SHP77 (cell line): ENCODE measurements at places on chromosomes 6 and 20.

GRCh38 chr6:83365931-83366330, 64.9 kb downstream of the ME1 start:
- DNase-seq, result no peak

DNA sequence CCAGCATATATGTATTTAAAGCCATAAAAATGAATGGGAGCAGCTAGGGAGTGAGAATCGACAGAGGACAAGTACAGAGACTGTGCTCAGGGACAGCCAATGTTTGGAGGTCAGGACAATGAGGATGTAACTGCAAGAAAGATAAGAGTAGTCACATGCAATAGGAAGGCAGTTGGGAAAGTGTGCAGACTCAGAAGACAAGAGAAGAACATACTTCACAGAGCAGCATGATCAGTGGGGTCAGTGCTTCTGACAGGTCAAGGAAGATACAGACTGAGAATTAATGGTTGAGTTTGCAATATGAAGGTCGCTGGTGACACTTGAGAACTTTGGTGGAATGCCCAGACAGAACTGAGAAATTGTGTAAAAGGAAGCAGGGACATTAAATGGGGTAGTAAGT, 25.1 kb downstream of the PLAGL1 start:
- DNase-seq, result no peak

DNA sequence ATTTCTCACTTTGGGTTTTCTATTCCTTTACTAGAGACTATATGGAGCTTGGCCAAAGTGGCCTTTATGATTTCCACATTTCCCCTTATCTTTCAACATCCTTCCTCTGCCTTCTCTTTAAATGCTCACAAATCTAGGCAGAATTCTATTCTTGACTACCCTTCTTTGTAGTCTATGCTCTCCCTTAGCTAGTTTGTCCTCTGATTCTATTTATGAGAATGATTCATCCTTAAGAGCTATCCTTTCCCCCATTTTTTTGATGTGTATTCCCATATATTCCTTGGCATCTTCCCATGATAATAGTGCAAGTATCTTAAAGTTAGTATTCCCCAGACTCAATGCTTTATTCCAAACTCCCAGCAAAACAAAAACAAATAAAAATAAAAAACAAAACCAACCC, 53.1 kb downstream of the IL20RA start:
- DNase-seq, result no peak

DNA sequence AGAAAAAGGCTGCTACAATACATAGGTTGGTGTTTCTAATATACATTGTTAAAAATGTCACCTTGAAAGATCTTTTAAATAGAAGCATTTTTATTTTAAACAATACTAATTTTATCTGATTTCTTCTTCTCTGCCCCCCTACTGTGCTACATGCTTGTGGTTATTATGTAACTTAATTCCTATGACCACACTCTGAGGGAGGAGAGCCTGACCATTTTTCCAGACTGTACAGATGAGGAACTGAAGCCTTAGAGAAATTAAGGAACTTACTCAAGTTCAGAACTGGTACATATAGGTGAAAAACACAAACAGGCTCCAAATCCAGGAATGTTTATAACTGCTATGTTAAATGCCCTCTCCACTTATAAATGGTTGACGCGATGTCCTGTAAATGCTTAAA, 43.4 kb upstream of the ARHGAP18 start:
- no peak for DNase-seq

DNA sequence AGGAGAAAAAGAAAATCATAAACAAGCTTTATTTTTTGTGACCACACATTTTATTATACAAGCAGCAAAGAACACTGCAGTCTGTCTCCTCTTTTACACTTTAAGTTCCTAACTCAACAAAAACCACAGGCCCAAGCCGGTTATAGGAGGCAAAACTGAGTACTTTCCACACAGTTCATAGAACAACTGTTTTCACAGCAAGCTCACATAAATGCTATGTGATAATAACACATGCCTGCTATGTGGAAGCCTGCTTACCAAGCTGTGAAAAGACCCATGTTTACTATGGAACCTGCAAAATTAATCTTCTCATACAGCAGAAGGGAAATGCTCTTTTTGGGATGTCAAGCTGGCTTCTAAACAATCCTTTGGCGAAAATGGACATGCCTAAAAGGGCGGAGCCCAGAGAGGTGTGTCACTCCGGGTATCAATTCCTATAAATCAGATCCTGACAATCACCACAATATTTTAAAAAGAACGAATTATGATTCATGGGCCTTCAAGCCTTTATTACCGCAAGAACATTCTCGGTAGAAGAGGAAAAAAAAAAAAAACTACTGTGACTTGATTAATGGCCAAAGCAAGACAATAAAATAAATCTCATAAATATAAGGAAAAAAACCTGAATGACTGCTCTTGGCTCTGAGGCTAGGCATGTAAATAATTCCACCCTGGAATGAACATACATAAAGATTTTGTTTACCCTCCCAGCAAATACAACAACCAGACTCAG, 2.6 kb downstream of the TRERF1 start:
- DNase-seq, result no peak

GRCh38 chr6:63839485-63839884, 203.9 kb downstream of the PHF3 start:
- DNase-seq, result no peak

DNA sequence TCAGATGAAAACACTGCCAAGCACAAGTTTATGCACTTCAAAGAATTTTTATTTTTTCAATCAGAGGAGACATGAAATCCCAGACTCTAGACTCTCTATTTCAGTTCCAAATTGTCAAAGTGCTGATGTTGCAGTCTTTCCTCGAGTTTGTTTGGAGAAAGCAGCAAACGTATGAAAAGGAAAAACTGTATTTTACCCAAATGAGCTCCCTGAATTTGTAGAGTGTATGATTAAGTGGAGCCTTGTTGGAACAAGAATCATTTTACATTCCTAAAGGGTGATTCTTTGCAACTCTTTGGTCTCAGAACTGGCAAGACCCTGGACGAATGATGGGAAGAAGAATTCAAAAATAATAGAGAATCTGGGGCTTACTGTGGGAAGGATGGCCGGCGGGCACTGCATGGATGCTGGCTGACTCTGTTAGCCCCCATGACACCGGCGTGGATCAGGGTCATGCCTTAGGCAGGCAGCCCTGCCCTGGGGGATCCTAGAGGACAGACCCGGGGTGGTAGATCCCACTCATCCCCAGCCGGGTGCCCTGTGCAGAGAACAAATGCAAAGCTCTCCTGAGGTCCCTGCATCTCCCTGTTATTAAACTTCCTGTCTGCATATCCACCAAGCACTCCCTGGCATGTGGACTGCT, 207.4 kb downstream of the FNDC1 start:
- no peak for DNase-seq

- no peak for DNase-seq
Measured at GRCh38 chr6:96907498-96907897, 9.8 kb upstream of the NDUFAF4 start.

- DNase-seq, result peak; percentile 27
Measured at GRCh38 chr6:69232496-69232895, 564.3 kb downstream of the LMBRD1 start.

DNA sequence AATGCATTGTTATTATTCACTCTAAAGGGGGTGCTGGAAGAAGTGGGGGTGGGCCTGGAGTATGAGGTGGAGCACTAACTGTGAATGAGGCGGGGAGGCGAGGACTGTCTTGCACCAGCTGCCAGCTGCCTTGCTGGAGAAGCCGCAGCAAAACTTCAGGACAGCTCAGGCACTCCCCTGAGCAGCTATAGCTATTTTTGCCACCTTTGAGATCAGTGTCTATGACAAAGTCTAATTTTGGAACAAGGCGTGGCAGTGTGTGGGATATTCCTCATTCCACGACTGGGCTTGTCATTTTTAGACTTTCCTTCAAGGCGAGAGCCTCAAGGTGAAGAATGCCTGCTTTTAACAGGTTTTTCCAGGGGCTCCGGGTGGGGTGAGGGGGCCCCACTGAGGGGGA, 143.8 kb downstream of the DOK5 start:
- no peak for DNase-seq

DNA sequence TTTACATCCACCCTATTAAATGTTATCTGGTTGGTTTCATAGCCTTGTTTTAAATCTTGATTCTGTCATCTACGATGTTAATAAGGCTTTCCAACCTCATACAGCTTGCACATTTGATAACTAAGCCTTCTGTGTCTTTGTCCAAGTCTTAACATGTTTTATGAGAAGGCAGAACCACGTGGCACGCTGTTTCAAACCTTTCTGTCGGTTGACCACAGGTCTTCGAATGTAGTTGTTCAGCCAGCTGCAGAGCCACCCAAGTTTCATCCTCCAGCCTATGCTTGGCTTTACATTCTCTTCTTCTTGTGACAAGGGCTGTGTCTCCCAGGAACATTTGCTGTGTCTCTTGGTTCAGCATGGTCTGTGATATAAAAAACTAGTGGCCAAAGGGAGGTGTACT, 15.7 kb upstream of the SGK2 start:
- DNase-seq, result no peak

- DNase-seq, result no peak
Measured at GRCh38 chr6:35747877-35748276, 11.0 kb downstream of the ARMC12 start.

DNA sequence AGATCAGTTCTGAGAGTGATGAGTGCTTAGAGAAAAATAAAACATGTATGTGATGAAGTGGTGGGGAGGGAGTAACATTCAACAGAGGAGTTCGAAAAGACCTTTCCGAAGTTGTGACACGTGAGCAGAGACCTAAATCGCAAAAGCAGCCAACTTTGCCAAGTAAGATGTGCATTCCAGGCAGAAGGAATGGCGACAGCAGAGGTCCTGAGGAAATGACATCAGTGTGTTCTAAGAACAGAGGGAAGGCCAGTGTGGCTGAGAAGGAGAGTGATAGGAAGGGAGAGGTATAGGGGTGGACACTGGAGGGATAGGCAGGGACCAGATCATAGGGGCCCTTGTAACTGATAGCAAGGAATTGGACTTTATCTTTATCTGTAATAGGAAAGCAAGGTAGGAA, 51.3 kb downstream of the ADAT2 start:
- no peak for DNase-seq

GRCh38 chr6:18388942-18389341, 1.8 kb downstream of the RNF144B start:
- DNase-seq, result no peak

DNA sequence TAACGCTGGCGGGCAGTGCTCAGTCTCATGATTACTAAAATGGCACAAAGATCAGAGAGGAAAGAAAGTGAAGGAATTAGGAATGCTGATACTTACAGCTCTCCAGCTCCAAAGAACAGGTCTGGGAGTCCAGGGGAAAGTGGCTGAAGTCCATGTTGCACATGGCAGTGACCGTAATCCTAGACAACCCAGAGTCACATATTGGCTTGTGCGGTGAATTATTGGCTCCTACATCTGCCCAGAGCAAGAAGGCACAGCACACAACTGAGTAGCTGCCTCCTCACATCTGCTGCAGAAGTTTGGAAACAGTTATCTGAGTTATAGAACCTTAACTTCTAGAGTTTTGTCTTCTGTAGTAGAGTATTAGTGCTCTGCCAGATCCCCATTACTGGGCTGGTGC, 47.2 kb downstream of the GABRR2 start:
- DNase-seq, result no peak

GRCh38 chr20:9180481-9181257, 111.8 kb downstream of the PLCB4 start:
- no peak for DNase-seq

- DNase-seq, result peak; percentile 36
Measured at GRCh38 chr6:118249680-118250079, 298.4 kb upstream of the PLN start.

- DNase-seq, result no peak
Measured at GRCh38 chr20:61880706-61881105, 185.0 kb downstream of the TAF4 start.

GRCh38 chr20:62595491-62595890, 46.8 kb upstream of the SLCO4A1 start:
- DNase-seq, result no peak

DNA sequence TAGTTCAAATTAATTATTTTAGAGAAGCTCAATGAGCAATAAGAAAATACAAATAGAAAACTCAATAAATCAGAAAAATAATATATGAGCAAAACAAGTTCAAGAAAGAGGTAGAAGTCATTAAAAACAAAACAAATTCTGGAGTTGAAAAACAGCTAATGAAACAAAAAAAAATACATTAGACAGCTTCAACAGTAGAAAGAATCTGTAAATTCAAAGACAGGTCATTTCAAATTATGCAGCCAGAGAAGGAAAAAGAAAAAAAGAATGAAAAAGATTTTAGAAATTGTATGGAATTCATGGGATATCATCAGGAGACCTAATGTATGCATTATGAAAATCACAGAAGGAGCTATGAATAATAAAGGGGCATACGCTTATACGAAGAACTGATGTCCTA, 795.3 kb upstream of the ADGRB3 start:
- no peak for DNase-seq

GRCh38 chr6:3263096-3263495, 4.3 kb downstream of the PSMG4 start:
- no peak for DNase-seq

GRCh38 chr6:88367248-88367647, 201.1 kb upstream of the CNR1 start:
- no peak for DNase-seq

DNA sequence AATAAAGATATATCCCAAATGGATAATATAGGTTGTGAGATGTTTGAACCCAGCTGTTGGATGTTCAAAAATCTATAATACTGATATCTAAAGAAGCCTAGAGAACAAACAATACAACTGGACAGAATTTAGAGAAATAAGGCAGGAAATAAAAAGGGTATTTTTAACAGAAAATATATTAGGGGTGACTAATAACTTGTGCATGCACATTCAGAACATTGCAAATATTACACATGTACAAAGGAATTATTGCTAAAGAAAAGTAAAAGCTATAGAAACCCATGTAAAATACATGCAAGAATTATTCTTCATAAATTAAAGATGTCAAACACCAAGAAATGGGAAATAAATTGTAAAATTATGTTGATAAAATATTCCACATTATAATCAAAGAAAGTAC, 32.7 kb upstream of the HCRTR2 start:
- no peak for DNase-seq

- DNase-seq, result peak; percentile 71
Measured at GRCh38 chr6:160991406-160992060, at the start of gene MAP3K4. Gene MAP3K4, plus strand, starts transcription at chr6:160991769. Its CDS starts 163 bp downstream, at chr6:160991932.

- DNase-seq, result peak; percentile 70
Measured at GRCh38 chr20:63056236-63057170, 49.7 kb upstream of the BHLHE23 start.

GRCh38 chr6:107539849-107540464, 50.0 kb downstream of the SOBP start:
- no peak for DNase-seq

- DNase-seq, result no peak
Measured at GRCh38 chr6:146840216-146840615, 241.4 kb downstream of the ADGB start.

GRCh38 chr6:56526860-56527544, 115.7 kb downstream of the DST start:
- no peak for DNase-seq

GRCh38 chr6:42907336-42907735, 8.5 kb upstream of the PTCRA start:
- no peak for DNase-seq

GRCh38 chr20:61117725-61118124, 134.3 kb upstream of the CDH4 start:
- DNase-seq, result no peak
